ENCODE measurements at places on chromosomes 7 and 10.

DNA sequence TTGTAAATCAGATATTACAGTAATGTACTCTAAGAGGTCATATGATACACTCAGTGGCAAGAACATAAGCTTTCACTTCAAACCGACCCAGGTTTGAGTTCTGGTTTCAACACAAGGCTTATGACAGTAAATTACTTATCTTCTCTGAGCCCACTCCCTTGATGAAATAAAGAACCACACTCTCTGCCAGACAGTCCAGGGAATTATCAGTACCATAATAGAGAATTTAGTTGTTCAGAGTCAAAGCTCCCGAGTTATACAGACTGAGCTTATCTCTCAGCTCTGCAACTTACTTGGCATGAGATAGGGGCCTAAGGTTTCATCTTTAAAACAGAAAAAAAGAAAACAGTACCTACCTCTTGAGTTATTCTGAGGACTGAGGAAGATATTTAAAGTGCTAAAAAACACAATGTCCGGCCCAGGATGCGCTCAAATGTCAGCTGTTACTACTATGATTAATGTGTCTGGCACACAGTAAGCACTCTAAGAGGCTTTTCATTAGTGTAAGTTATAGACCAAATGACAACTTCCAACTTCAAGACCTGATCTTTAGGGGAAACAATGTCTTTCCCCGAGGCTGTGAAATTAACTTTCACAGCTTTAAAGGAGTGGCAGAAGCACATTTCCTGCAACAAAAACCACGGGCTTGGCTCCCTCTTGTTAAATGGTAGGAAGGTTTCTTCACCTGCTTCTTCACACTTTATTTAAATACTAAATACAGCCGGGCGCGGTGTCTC lies 38.1 kb downstream of the UBE2H start:
- no peak for DNase-seq

DNA sequence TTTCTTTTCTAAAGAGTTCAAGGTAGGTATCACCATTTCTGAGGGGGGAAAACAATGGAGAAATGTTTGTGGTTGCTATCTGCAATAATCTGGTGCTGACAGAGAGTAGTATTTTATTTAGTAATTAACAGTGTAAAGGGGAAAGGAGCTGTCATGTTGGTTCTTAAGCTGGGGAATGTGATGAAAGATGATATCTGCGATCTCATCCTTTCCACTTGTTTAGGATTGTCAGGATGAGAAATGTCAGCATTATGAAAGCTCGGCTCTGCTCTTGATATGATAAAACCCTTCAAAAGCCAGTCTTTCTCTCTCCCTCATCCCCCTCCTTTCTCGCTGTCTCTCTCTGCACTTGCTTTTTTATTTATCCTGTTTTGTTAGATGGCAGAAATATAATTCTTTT lies 106.1 kb downstream of the POU6F2 start:
- no peak for DNase-seq

GRCh38 chr7:146116521-146117222 lies at the start of gene CNTNAP2:
Gene CNTNAP2, plus strand, starts transcription at chr7:146116801. Its CDS starts 76 bp downstream, at chr7:146116877.
- no peak for DNase-seq

GRCh38 chr7:28239823-28240204 lies 59.2 kb upstream of the JAZF1 start:
- no peak for DNase-seq

GRCh38 chr7:139271718-139272628 lies 40.9 kb downstream of the UBN2 start:
- DNase-seq = no peak

- no peak for DNase-seq
Measured at GRCh38 chr10:25766687-25767221, 167.3 kb upstream of the MYO3A start.

GRCh38 chr10:78935697-78936407 lies 132.9 kb upstream of the ZMIZ1 start:
- no peak for DNase-seq

GRCh38 chr10:133285217-133285616 lies 8.5 kb upstream of the ADAM8 start:
- no peak for DNase-seq

- no peak for DNase-seq
Measured at GRCh38 chr7:17774248-17774647, 166.0 kb downstream of the SNX13 start.

GRCh38 chr7:2537981-2538851 lies 17.1 kb downstream of the BRAT1 start:
- DNase-seq = no peak

DNA sequence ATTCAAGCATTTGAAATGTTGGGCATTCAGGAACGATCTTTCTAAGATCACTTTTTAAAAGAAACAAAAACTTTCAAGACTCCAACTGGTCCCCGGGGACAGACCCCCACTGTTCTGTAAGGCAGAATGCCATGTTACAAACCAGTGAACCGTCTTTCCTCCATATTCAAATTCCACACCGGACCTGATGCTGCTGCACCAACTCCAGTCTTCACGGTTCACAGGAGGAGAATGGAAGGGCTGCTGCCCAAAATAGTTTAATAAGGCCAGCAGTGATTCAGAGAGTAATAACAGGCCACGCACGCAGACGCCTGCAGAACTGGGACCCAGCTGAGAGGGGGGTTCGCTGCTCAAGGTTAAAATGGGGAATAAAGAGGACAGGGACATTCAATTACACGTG lies 47.2 kb downstream of the OSBPL3 start:
- DNase-seq = no peak

GRCh38 chr7:42197451-42197850 lies 39.6 kb downstream of the GLI3 start:
- no peak for DNase-seq

DNA sequence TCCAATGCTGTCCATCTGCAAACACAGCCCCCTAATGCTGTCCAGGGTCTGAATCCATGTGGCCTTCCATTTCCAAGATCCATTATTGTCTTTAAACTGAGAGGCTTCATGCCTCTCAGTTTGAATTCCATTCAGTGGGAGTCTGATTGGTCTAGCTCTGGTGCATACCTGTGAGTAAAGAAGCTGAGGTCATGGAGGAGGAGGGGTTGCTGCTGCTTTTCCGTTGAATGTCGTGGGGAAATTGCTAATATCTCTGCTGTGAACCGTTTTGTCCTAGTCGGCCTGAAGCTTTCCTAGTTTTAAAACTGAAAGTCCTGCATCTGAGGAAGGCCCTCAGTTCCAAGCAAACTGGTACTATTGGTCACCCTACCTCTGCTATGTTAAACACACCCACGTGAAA lies 17.7 kb downstream of the SH2D4B start:
- DNase-seq = no peak

DNA sequence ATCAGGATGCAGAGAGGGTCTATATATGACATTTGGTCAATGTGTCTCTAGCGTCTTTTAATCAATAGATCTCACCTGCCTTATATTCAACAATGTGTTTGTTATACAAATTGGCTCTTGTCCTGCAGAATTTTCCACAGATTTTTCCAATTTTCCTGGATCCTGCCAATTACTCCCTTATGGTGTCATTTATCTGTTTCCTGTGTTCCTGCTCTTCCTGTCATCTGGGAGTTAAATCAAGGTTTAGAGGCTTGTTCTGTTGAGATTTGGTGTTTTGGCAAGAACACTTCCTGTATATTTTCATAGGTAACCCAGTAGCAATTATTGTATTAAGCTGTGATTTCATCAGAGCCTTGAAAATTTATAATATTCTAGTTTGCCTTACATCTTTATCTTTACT lies 8.8 kb upstream of the C10orf71 start:
- no peak for DNase-seq

GRCh38 chr7:78389022-78389421 lies 590.4 kb downstream of the PHTF2 start:
- DNase-seq = no peak

GRCh38 chr10:1557081-1557480 lies 180.2 kb downstream of the ADARB2 start:
- no peak for DNase-seq

GRCh38 chr10:98338318-98338717 lies 70.3 kb upstream of the LOXL4 start:
- DNase-seq = no peak

- no peak for DNase-seq
Measured at GRCh38 chr10:69588358-69588757, 15.1 kb upstream of the NEUROG3 start.

- no peak for DNase-seq
Measured at GRCh38 chr10:131146790-131147189, 164.7 kb downstream of the TCERG1L start.

DNA sequence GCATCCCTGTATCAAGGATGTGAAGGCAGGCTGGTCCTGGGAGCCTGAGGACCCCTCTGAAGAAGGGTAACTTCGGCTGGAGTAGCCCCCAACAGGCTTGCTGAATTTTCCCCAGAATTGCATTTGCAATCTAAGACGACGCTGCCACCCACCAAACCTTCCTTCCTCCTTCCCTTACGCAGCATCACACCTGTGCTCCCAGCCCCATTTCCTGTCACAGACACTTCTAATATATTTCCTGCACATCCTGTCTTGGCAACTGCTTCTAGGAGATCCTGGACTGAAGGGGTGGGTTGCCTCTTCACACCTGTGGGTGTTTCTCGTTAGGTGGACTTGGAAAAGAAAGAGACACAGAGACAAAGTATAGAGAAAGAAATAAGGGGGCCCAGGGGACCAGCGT lies 9.4 kb upstream of the PGAM1 start:
- DNase-seq = no peak

GRCh38 chr10:103394180-103394579 lies 2.1 kb downstream of the ATP5MK start:
- DNase-seq = no peak

Measured in C1 segment of cervical spinal cord (tissue), 14 donors.